ENCODE measurements at places on chromosomes 16 and 17. TPM values are rescaled to one million over a fixed set of nuclear protein-coding genes. Genes with fewer than 3 reads are reported as not detected.

NT5C3B gene
- 30.0 TPM for polyA plus RNA-seq

CDRT15L2 gene
- not detected for polyA plus RNA-seq

EFNB3 gene
- 0.15 TPM for polyA plus RNA-seq

DNA sequence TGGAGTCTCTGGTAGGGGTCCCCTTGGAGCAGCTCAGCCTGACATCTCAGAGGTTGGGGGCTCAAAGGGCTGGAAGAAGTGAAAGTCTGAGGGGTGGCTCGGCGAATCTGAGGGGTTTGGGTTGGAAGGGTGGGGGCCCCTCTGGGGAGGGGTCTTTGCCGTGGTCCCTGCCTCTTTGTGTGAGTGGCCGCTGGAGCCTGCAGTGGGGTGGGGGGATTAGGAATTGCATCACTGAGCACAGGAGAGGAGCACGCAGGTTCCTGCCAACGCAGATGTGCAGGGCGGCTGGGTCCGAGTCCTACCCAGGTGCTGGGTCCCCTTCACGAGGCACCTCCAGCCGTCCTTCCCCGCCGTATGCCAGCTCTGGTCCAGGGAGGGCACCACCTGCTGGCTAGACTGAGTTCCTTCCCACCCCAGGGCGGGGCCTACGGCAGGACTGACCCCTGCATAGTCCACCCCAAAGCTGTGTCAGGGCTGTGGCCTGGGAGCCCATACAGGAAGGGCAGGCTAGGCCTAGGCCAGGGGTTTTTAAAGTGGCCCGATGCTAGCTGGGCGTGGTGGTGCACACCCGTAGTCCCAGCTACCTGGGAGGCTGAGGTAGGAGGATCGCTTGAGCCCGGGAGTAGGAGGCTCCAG, 9.9 kb downstream of the FMNL1 start:
- DNase-seq, result no peak

DNA sequence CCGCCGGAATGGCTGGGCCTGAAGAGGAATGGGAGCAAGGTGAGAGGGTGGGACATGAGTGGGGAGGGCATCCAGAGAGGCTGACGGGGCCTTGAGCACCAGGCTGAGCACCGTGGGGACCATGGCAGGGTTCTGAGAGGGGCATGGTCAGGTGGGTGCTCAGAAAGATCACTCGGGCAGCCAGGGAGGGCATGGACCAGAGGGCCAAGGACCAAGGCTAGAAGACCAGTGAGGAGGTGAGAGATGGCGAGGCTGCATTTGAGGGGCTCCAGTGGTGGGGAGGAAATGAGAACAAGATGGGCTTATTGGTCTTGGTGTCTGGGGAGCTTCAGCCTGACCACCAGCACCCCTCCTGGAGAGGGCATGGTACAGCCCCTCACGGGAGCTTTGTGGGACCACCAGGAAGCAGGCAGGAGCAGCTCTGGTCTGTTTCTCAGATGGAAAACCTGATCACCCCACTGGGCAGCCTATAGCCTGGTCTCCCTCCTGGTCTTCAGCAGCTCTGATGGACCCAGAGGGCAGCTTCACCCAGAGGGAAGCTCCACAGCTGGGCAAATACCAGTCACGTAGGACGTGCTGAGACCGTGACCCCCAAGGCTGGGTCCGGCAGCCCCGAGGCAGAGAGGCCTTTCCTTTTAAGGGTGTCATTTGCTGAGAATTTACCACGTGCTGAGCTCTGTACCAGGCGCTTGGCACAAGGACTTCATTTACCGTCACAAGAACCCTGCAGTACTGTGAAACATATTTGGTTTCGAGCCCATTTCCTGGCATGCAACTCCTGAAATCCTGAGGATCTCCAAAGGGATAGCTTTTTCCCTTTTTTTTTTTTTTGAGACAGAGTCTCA, 11.4 kb upstream of the NCBP3 start:
- no peak for DNase-seq

DNA sequence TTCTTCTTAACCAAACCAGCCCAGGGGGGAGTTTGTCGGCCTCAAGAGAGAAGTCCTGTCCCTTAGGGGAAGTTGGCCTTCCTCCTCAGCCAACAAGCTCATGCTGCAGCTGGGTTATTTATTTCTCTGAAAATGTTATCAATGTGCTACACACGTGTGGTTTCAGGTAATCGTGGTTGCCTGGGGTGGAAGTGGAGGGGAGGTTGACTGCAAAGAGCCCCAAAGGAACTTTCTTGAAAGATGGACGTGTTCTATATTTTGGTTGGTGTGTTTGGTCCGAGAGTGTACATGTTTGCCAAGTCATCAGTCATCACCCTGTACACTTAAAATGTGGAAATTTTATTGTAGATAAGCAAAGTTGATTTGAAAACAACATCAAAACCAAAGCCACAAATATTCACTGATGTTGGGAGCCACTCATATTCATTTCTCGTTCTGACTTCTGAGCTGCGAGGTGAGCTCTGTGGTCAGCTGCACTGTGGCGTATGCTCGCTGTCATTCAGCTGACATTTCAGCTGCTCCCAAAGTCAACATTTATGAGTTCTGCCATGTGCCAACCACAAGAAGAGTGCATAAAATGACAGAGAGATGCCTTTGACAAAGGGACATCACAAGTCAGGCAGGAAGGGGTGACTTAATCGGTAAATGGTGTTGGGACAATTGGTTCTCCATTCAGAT, 26.5 kb upstream of the ADGRG1 start:
- DNase-seq, result no peak

GRCh38 chr17:19915245-19915978, 47.7 kb upstream of the ULK2 start:
- DNase-seq, result no peak

- DNase-seq, result peak; percentile 94
Observed at GRCh38 chr17:9575381-9576101, at the start of gene STX8. TSS of gene STX8 (minus strand) at chr17:9575820. CDS start at chr17:9575808, 12 bp downstream.

DNA sequence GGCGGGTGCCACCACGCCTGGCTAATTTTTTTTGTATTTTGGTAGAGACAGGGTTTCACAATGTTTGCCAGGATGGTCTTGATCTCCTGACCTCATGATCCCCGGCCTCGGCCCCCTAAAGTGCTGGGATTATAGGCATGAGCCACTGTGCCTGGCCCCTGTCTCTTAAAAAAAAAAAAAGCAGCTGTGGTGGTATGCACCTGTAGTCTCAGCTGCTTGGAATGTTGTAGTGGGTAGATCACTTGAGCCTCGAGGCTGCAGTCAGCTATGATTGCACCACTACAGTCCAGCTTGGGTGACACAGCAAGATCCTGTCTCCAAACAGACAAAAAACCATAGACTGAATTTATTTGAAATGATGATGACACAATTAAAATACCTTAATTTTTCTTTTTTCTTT, 24.3 kb downstream of the CDK12 start:
- no peak for DNase-seq

DNA sequence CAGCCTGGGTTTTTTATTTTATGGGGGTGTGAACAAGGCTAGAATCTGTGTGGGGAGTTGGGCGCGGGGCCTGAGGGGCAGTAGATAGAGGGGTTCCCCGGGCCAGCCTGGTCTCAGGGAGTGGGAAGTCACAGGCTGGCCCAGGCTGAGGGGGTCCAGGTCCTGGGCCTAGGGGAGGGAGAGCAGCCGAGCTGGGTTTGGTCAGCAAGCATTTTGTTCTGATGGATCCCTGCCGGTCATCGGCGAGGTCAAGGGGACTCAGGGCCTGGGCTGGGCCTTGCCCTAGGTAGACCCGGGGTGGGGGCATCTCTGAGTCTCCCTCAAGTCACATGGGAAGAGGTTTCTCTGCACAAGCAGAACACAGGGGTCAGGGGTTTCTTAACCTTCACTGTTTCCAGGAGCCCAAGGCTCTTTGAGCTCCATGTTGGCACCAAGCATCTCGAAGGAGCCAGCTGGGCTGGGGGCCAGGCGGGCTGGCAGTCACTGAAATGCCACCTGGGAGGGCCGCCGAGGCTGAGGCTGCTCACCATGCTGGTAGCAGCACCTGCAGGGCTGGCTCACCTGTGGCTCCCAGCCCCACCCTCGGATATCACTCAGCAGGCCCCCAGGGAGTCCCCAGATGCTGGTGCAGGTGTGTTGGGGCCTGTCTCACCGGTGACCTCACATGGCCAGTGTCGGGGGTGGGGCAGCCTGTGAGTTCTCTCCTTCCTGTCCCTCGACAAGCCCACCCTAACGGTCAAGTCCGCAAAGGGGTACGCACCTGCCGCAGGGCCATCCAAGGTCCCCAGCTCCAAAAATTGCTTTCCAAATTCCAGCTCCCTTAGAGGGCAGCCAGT, 41.0 kb downstream of the SLC7A5 start:
- DNase-seq, result no peak

GRCh38 chr16:27920391-27920891, 143.1 kb downstream of the GSG1L start:
- no peak for DNase-seq

- DNase-seq, result no peak
Observed at GRCh38 chr17:31926100-31926729, 10.6 kb upstream of the SUZ12 start.

DNA sequence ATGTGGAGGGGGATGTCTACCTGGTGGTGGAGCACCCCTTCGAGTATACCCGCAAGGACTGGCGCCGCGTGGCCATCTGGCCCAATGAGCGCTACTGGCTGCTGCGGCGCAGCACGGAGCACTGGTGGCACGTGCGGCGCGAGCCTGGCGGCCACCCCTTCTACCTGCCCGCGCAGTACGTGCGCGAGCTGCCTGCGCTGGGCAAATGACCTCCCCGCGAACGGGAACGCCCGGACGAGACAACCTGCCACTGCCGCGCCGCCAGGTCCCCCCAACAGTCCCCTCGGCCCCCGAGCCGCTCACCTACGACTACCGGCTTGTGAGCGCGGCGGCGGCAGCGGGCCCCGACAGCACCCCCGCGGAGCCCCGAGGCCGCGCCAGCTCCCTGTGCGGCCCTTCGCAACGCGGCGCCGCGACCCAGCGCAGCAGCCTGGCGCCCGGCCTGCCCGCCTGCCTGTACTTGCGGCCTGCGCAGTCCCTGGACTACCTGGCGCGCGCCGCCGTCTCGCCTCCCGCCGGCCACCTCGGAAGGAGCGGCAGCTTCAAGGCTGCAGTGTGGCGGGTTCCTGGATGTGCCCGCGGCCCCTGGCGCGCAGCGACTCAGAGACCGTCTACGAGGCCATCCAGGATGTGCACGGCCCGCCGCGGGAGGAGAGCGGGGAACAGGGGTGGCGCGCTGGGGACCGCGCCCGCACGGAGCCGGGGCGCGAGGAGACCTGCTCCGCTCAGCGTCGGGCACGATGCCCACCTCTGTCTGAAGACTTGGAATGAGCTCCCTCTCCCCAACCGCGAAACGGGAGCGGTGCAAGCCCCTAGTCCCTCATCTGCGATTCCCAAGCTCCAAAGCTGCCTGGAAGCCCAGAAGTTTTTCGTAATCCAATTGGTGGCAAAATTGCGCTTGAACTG, 48.7 kb upstream of the AMZ2 start:
- DNase-seq, result no peak

DNA sequence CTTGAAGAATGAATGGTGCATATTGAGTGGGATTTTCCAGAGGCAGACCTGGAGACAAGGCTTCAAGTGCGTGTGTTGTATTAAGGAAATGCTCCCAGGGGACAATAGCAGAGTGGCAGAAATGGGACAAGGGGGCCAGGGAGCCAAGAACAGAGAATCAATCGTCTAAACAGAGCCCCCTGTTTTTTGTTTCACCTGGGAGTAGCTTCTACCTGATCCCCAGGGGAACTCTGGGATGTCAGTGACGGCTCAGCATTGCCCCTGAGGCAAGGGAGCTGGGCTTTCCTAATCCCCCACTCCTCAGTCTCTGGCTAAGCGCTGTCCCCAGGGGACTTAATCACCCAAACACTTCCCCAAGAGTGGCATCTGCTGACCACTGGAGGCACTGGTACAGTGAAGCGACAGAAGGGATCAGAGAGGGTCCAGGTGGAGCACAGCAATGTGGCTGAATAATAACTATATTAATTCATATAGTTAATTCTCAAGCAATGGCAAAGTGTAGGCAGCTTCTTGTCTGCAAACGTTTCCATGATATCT, 35.7 kb upstream of the C16orf78 start:
- DNase-seq, result no peak
